SHP77 (cell line): ENCODE measurements at places on chromosomes 5 and 9.

DNA sequence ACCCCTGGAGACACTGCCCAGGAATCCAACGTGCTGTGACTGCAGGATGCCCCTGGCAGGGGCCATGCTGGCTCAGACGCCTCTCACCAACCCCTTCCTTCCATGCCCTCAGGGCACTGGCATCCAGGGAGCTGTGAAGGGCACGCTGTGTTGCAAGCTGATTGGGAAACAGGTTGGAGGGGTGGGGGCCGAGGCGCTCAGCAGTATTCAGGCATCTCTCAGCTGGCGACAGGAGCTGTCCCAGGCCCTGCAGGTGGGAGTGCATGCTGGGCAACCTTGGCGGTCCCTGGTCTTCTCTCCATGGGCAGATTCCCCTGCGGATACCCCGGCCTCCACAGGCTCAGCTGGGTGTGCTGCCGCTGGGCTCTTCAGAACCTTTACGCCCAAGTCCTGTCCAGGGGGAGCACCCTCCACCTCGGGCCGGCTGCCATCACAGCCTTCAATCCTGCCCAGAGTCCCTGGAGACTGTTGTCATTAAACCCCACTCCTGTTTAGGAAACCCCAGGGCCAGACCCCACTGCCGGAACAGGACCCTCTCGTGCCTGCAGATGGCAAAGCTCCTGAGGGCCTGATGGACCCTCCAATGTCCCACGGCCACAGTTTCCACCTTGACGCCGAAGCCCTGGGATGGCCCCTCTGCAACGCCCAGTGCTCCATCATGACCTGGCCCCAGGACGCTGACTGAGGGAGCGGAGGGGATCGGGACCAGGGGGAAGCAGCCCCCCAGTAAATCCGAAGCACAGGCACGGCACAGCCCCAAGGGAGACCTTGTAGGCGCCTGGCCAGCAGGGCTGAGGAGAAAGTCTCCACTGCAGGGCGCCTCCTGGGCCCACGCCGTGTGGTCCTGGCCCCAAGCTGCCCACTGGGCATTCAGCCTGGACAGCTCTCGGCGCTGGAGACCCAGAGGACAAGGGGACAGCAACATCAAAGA, 9.3 kb downstream of the TPPP start:
- DNase-seq, result no peak

- DNase-seq, result no peak
These were observed 24.3 kb upstream of the RPS14 start for GRCh38 chr5:150473673-150474358.

DNA sequence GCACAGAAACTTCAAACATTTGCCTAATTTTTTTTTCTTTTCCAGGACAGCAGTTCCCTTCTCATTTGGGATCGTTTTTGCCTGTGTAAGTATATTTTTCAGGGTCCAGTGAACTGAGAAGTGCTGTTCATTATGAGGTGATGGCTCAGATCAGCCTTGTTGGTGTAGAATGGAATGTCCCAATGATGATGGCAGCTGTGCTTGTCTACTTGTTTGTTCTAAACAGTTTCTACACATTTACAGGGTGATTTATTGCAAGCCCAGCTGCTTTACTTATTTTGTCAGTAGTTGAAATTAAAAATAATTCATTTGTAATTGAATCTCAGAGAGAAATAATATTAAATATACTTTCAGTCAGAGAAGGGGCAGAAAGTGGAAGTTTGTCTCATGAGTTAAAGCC, 337.6 kb upstream of the SEMA6A start:
- no peak for DNase-seq

DNA sequence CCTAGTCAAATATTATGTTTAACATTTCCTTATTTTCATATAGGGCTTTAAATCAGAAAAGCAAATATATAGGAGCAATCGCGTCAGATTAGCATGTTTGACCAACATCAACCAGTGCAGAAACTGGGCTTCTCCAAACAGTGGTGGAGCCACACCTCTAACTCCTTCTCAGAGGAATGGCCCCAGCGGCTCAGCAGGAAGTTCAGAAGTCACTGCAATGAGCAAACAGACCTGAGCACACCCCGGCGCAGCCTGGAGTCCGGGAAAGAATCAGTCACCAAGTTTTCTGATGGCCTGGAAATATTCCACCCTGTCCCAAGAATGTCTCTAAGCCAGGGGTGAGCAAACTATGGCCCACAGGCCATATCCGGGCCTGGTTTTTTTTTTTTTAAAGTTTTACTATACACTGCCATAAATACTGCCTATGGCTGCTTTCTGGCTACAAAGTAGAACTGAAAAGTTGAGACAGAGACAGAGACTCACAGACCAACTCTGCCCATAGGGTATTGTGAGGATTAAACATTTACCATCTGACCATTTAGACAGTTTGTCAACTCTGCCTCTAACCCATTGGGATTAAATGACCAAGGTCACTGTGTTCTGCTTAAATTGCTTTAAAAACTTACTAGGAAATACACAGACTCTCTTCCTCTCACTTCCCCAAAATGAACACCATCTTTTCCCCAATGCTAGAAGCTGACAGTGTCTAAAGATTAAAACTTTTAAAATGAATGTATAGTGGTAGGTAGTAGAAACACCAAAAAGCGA, 5.4 kb downstream of the GOLM1 start:
- DNase-seq, result peak; percentile 12

GRCh38 chr9:115593587-115594091, 475.7 kb upstream of the TNC start:
- peak; percentile 36 for DNase-seq

DNA sequence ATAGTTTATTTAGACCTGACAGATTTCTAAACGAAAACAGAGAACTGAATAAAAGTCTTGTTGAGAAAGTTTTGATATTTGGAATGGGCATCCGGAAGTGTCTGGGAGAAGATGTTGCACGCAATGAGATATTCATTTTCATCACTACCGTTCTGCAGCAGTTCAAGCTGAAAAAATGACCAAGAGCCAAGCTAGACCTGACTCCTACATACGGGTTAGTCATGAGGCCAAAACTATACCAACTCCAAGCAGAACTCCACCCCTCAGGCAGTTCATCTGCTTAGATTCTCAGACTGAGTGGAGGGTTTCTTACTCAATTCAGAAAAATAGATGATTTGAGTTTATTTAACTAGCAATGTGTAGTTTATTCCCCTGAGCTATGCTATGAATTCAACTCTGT, 95.4 kb upstream of the ANXA1 start:
- DNase-seq, result no peak

DNA sequence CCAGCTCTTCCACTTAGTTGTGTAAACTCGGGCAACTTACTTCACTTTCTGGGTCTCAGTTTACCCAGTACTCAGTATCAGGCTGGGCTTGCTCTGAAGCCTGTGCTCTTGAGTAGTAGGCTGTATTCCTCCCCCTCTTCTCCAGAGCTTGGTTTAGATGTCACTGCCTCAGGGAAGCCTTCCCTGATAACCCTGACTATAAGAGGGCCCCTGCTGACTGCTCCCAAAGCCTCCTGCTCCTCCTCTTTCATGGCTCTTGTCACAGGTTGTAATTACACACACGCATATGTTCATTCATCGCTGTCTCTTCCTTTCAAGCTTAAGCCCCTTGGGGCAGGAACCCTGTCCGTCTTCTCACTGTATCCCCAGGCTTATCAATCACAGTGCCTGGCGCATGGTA, 140.2 kb downstream of the RGS3 start:
- DNase-seq, result no peak

DNA sequence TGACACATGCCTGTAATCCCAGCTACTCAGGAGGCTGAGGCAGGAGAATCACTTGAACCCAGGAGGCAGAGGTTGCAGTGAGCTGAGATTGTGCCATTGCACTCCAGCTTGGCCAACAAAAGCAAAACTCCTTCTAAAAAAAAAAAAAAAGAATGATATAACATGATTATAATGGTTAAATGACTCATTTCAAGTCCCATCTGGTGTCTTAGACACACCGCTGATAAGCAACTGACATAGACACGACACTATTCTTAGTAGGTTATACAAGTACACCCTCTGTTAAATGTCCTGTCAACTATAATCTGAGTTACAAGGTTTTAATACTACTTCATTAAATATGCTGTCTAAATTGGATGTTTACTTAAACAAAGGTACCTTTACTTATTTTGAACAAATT, 405.3 kb upstream of the CLINT1 start:
- no peak for DNase-seq

- peak; percentile 34 for DNase-seq
These were observed 45.9 kb upstream of the PJA2 start for GRCh38 chr5:109455598-109456096.

DNA sequence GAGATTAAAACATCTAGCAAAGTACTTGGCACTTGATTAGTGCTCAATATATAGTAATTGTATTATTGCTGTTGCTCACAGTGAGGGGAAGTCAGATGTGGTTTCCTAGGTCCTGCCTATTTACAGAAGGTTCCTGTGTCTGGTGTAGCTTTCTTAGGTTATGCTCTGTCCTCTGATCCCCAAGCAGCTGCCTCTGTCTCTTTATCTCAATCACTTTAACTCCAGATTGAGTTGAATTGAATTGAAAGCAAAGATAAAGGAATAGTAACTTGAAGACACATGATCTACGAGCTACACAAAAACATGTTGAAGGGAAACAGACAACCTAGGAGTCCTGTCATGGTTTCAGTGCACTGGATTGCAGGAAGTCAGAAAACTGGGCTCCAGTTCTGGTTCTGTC, 113.9 kb upstream of the ADAMTSL1 start:
- DNase-seq, result no peak

DNA sequence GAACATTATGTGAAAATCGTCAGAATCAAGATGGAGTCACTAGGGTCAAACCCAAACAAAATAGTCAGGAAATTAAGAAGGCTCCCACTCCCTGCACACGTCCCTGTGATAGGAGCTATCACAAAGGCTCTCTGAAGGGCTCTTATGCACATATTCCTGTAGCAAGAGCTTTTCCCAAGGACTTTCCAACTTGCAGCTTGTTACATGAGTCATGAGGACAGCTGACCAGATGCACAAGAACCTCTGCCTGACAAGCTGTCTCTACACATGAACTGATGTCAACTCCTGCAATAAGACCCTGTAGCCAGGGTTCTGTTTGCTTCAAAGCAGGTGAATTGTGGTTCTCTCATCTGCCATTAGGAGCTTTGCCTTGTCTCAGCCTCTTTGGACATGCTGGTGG, 122.4 kb downstream of the OLFM1 start:
- DNase-seq, result no peak
